Astrocyte (in vitro differentiated cells and primary cell): ENCODE measurements at places on chromosomes 11 and 22. TPM values are rescaled to one million over a fixed set of nuclear protein-coding genes. Genes with fewer than 3 reads are reported as not detected.
A peak's percentile ranks its signal among the peaks of the same experiment; 100 is the strongest.

- DNase-seq: no peak
- H3K27me3 ChIP-seq: peaks cover 3% of the 10 kb centered on the region
- no peak overlapping the region for H3K4me3 ChIP-seq
- no peak overlapping the region for H3K27ac ChIP-seq
These were observed 93.4 kb downstream of the CEP164 start for GRCh38 chr11:117421041-117421440.

- no peak overlapping the region for H3K4me3 ChIP-seq
- no peak overlapping the region for H3K27ac ChIP-seq
- H3K36me3 ChIP-seq: no peaks in the 10 kb centered on the region
These were observed 139.9 kb upstream of the SORL1-AS1 start for GRCh38 chr11:121592708-121593107.

DNA sequence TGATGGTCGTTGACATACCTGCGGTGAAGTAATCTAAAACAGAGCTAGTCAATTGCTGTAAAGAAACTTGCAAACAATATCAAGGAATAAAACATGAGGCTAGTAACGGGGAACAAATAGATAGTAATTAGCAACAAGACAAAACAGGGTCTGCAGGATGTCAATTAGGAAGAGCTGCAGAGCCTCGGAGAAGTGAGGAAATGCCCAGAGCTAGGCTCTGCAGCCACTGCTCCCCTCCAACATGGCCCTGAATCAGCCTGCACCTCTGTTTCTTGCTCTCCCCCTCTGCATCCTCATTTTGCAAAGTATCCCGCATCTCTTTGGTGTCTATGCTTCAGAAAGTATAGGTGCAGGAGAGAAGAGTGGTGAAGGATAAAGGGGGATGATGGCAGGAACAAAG lies 507.4 kb upstream of the FAT3 start:
- H3K4me3 ChIP-seq: no peak overlapping the region
- no peaks in the 10 kb centered on the region for H3K4me1 ChIP-seq
- DNase-seq: no peak
- H3K27me3 ChIP-seq: no peaks in the 10 kb centered on the region

GRCh38 chr11:130088919-130089673 lies 19.4 kb downstream of the APLP2 start:
- H3K27me3 ChIP-seq: peaks cover 4% of the 10 kb centered on the region
- no peak overlapping the region for H3K4me3 ChIP-seq
- no peaks in the 10 kb centered on the region for H3K4me1 ChIP-seq
- H3K36me3 ChIP-seq: no peaks in the 10 kb centered on the region
- DNase-seq: no peak
- no peak overlapping the region for H3K27ac ChIP-seq

DNA sequence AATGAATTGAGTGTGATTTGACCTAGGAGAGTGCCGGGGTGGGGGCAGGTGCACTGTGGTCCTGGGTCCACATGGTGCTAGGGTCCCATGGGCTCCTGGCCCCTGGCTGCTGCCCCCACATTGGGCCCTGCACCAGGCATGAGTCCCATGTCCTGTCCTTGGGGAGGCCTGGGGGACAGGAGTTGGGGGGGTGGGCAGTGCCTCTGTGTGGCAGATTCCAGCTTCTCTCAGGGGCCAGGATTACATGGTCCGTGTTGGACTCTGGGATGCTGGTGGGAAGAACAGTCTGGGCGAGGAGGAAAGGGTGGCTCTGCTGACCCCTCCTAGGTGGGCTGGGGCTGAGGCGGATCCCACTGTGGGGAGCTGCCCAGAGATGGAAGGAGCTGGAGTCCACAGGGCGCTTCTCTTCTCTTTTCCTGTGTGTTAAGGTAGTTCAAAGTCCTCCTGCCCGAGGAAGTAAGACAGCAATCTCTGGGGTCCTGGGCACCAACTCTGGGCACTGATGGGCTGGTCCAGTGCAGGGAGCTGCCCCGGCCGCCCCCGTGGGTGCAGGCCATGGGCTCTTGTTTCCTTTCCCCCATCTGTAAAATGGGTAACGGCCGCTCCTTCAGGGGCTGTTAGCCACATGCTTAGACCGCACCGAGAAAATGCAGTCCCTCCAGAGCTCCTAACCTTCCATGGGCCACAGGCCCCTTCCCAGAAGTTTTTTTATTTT lies 19.8 kb downstream of the KCNQ1 start:
- no peak overlapping the region for H3K27ac ChIP-seq
- DNase-seq: no peak
- no peaks in the 10 kb centered on the region for H3K4me1 ChIP-seq
- H3K4me3 ChIP-seq: no peak overlapping the region
- H3K36me3 ChIP-seq: no peaks in the 10 kb centered on the region

DNA sequence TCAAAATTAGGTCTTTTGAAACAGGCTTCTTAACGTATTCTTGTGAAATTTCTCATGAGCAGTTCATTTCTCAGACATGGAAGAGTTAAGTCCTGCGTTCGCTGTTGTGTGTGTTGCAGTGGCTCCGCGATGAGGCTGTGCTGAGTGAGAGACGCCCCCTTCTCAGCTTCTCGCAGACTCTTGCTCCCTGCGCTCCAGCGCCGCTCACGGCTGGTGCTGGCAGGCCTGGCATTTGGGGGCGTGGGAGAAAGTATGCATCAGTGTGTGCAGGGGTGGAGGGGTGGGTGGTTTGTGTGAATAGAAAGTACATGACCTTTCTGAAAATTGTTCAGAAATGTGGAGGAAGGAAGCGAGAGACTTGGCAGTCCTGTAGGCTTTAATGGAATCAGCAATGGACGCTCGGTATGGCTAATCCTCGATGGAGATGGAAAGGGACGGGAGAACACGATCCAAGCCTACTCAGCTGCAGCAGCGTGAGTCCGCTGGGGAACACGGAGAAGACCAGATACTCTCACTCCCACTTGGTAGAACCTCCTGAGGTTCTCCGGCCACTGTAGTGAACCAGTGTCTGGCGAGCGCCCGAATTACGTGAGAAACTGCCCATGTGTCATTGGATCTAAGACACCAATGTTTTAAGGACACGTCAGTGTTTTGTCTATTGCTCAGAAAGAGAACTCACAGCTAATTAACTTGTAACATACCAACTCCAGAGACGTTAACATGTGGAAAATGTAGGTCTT lies 5.9 kb downstream of the TAB1 start:
- H3K4me3 ChIP-seq: peak overlapping the region; percentile 45
- H3K27me3 ChIP-seq: no peaks in the 10 kb centered on the region
- peaks cover 14% of the 10 kb centered on the region for H3K4me1 ChIP-seq
- peak; percentile 81 for DNase-seq
- peak overlapping the region; percentile 72 for H3K27ac ChIP-seq

DNA sequence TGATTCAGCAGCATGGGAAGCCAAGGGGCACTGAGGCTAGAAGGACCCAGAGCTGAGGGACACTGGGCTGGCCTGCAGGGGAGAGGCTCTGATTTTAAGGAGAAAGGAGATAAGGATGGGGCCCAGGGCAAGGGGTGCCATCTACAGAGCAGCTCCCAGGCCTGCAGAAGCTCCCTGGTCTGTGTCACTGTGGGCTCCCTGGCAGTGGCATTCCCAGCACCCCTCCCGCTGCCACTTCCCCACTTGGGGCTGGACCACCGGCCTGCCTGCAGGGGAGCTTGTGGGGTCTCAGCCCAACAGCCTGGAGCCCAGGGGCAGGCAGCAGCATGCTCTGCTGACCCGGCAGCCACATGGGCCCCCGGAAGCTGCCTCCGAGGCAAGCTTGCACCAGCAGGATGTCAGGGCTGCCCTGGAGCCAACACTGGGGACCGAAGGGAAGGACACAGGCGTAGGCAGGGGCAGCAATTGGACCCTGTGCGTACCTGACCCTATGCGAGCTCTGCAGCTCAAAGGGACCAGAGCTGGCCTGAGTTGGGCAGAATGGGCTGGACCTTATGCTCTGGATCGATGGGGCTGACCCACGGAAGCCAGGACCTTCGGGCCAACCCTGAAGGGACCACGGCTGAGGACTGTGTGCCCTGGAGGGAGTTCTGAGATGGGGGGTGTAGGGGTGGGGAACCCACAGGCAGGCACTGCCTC lies 35.4 kb upstream of the WNT7B start:
- H3K4me1 ChIP-seq: peaks cover 59% of the 10 kb centered on the region
- H3K4me3 ChIP-seq: no peak overlapping the region
- H3K27me3 ChIP-seq: no peaks in the 10 kb centered on the region

Gene NECTIN1
- 16.9 and 17.7 TPM in 2 replicates for total RNA-seq

Gene PNPLA3
- 8.3 and 10.8 TPM in 2 replicates for total RNA-seq
